ENCODE measurements at places on chromosomes 16 and 17. TPM values are rescaled to one million over a fixed set of nuclear protein-coding genes. Genes with fewer than 3 reads are reported as not detected.

- DNase-seq = no peak
Measured at GRCh38 chr16:473046-474043, 47.9 kb downstream of the RAB11FIP3 start.

DNA sequence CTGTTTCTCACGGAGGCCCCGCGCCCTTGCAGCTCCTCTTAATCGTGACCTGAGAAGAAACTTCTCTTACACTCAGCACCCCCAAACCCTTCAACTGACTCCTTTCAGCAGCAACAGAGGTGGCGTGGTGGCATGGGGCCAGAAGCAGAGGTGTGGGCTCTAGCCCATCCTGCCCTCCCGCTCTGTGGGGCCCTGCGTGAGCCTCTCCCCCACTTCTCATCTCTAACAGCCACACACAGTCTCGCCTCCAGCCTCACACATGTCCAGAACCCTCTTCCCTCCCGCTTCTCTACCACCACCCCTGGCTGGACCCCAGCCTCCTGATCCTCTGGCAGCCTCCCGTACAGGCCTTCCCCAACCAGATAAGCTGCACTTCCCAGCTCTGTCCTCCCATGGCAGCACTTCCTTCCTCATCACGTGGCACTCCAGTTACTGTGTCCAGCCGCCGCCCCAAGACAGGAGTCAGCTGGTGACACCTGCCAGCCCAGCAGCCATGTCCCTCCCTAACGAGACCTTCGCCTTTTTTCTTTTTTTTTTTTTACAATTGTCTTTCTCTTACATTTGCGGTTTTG lies 30.5 kb downstream of the NSMCE1 start:
- peak; percentile 80 for DNase-seq

DNA sequence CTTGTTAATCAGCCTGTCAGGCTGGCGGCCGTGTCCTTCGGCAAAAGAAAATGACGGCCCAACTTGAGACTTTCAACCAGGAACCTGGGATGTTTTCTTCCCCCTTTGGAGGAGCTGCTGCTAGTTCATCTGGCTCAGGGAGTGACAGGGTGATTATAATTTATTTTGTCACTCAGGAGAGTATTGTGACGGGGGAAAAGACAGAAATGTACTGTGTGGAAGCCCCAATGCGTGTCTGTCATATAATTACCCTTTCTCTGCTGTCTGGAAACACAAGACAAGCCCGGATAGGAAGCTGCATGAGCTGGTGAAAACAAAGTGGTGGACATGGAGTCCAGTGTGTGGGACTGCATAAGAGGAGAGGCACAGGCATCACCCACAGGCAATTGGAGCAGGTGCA lies 326.2 kb upstream of the HSBP1 start:
- DNase-seq = no peak

- no peak for DNase-seq
Measured at GRCh38 chr17:49624896-49625295, 49.2 kb downstream of the NXPH3 start.

DNA sequence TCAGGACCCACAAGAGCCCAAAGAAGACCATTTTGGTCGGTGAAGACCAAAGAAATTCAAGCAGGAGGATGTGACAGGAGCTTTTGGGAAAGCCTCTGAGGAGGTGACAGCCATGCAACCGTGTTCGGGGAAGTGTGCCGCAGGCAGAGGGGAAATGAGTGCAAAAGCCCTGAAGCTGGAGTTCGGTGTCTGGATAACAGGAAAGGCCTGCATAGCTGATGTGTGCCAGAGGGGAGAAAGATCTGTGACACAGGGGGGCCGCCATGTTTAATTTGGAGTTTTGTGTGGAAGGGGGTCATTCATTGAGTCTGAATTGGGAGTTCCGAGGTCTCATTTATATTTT lies 870 bp upstream of the ZC3H7A start:
- no peak for DNase-seq

CIAO2B gene
- 76.5 TPM for total RNA-seq

DNA sequence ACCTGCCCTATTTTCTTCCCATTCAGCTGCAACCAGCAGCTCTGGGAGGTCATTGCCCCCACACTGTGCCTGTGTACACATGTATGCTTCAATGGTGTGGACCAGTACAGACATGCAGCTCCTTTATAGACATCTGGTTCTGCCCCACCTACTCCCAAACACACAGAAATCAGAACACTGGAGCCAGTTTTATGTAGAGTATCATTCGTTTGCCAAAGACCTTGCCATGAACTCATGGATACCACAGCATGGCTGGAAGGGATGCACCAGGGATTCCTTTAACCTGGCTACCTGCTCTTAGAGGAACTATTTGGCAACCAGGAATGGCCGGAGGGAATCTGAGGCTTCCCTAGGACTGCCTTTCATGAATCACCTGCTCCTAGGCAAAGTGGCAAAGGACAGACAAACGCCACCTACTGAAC lies 60.4 kb downstream of the ZFHX3 start:
- no peak for DNase-seq

GRCh38 chr17:3827124-3827773 lies 18.8 kb downstream of the NCBP3 start:
- no peak for DNase-seq

HSF5 gene
- total RNA-seq = 0.07 TPM

- DNase-seq = no peak
Measured at GRCh38 chr17:61761827-61762226, 101.5 kb downstream of the BRIP1 start.

PRSS8 gene
- 163 TPM for total RNA-seq

- no peak for DNase-seq
Measured at GRCh38 chr16:20940871-20941635, 40.5 kb downstream of the LYRM1 start.

DNA sequence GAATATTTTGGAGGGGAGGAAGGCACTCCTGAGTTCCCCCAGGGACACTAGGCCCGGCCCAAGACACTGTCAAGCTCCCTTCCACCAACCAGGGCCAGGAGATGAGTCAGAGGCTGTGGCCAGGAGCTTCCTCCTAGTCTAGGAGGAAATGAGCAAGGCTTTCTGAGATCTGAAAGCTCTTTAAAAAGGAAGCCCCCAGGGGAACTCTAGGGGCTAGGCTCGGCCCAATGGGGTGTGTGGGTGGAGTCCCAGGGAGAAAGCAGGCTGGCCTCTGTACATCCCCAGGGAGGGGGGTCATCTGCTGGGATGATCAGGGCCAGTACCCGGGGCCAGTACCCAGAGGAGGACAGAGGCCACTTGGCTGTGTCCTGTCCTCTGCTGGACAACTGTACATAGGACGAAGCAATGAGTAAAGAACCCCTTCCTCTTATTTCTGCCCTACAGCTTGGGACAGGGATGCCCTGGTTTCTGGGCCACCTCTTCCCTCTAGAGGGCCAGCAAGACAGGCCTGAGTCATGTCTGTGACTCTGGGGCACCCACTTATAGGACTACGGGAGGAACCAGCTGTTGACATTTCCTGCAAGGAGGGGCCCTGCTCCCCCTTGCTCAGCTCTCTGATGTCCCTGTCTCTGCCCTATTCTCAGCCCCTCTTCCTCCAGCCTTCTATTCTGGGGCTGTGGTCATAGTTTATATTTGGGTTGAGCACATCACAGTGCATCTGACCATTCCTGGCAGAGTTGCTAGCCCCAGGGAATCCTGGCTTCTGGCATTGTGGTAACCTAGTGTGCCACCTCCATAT lies 2.7 kb downstream of the FHOD1 start:
- DNase-seq = peak; percentile 65

DNA sequence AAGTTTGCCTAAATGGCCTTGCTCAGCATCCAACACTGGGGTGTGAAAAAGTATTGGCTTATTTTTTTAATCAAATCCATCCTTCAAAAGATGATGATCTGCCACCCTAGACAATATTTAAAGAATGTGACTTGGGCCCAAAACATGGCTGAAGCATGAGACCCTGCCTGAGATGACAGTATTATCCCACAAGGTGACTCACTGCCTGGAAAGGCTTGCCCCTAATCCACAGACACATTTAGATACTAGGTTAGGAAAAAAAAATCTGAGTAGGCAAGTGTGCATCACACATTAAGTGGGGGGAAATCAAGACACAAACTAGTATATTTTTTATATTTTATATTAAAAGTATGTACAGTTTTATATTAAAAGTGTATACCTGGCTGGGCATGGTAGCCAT lies 38.4 kb downstream of the TOM1L2 start:
- DNase-seq = no peak

DNA sequence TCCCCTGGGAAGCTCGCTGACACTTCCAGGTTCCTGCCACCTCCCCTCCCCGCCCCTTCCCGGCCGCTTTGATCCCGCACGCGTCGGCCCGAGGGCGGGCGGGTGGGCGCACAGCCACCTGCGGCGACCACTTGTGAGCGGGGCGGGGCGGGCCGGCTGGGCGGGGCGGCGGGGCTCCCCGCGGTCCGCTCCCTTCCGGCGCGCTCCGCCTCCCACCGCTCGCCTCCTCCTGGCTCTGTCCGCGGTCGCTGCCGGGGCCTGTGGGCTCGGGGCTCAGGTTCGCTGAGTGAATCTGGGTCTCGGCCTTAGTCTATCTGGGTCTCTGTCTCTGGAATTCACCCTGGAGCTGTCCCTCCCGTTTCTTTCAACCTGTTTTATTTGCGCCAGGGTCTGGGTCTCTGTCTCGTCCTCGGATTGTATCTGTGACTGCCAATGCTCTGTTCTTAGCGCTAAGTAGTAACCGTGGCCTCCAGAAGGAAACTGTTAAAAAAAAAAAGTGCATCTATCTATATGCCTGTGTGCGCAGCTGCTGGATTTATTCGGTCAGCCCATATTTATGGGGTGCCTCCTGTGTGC lies 2.7 kb upstream of the HES7 start:
- peak; percentile 71 for DNase-seq

GRCh38 chr17:34521955-34522354 lies 57.4 kb upstream of the TMEM132E start:
- DNase-seq = no peak

- no peak for DNase-seq
Measured at GRCh38 chr17:28154214-28154613, 111.7 kb downstream of the NLK start.

DNA sequence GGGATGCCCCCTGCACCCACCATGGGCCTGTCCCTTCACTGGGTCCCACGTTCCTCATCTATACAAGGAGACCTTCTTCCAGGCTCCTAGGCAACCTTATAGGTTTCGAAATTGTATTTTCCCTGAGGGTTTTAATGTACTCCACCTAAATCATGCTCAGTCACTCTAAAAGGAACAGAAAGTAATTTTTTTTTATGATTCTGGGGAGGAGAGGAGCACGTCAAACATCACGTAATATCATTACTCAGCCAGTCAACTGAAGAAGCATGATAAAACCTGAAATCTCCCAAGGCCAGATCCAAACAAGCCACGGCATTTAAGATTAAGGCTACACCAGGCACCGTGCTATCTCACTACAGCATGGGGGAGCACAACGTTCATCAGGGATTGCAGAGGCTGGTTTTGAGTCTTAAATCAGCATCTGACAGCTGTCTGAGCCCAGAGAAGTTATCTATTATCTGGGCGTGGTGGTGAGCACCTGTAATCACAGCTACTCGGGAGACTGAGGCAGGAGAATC lies 3.9 kb upstream of the TMEM114 start:
- DNase-seq = no peak

DNA sequence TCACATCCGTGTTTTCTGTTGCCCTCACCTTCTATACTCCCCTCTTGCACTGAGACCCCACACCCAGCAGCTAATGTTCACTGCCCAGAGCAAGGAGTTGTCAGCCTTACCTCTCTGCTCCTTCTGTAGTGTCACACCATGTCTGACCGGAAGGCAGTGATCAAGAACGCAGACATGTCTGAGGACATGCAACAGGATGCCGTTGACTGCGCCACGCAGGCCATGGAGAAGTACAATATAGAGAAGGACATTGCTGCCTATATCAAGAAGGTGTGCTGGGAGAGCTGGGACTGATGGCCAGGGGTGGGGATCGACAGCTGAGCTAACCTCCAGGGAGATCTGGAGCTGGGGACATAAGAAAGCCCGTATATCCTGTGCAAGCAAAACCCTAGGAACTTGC lies 3.7 kb downstream of the DYNLL2 start:
- no peak for DNase-seq

DNA sequence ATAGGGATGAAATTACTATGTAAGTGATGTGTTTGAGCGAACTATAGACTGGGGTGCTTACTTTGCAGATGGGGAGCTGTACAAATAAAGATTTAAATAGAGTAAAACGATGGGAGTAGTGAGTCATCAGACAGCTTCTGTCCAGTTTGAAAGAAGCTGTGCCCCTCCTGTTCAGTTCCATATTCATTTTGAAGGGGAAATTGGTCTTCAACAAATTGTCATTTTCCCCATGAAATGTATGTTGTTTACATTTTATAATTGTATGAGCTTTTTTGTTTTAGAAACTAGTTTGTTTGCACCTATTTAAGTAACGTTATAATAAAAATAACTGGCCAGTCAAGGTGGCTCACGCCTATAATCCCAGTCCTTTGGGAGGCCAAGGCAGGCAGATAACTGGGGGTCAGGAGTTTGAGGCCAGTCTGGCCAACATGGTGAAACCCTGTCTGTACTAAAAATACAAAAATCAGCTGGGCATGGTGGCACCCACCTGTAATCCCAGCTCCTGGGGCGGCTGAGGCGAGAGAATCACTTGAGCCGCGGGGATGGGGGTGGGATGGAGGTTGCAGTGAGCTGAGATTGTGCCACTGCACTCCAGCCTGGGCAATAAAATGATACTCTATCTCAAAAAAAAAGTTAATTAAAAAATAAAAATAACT lies 20.2 kb downstream of the SEC14L1 start:
- DNase-seq = no peak

GPRC5B gene
- total RNA-seq = 2.8 TPM

DNA sequence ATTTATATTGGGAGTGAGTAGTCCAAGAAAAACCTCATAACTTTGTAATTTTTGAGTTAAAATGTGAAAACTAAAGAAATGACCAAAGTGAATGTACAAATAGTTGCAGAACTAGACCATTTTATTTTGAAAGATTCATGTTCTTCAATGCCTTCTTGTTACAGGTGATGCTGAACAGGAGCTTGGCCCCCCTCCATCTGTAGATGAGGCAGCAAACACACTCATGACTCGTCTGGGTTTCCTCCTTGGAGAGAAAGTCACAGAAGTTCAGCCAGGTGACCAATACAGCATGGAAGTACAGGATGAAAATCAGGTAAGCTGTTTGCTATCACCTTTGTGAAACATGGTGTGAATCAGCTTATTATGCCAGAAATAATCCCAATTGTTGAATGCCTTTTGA lies 227.8 kb downstream of the TANC2 start:
- no peak for DNase-seq

DNA sequence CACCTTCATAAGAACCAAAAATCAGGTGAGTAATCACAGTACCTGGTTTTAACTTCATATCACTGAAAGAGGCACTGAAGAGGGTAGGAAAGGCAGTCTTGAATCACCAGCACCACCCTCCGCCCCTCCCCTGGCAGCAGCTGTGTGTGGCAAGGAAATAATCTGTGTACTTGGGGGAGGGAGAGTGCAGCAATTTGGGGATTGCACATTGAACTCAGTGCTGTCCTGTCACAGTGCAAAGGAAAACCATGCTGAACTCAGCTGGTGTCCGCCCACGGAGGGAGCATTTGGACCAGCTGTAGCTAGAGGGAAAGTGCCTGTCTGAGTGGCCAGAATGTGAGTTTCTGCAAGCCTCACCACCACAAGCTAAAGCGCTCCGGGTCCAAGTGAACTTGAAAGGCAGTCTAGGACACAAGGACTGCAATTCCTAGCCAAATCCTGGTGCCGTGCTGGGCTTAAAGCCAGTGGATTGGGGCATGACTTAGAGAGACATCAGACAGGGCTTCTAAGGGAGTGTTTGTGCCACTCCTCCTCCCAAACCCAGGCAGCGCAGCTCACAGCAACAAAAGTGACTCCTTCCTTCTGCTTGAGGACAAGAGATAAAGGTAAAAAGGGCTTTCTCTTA lies 39.7 kb upstream of the ALDH3A1 start:
- DNase-seq = no peak

- DNase-seq = no peak
Measured at GRCh38 chr17:2177235-2177811, 122.4 kb downstream of the HIC1 start.
